NCI-H1048 (cell line): ENCODE measurements at places on chromosomes 3 and 15.

DNA sequence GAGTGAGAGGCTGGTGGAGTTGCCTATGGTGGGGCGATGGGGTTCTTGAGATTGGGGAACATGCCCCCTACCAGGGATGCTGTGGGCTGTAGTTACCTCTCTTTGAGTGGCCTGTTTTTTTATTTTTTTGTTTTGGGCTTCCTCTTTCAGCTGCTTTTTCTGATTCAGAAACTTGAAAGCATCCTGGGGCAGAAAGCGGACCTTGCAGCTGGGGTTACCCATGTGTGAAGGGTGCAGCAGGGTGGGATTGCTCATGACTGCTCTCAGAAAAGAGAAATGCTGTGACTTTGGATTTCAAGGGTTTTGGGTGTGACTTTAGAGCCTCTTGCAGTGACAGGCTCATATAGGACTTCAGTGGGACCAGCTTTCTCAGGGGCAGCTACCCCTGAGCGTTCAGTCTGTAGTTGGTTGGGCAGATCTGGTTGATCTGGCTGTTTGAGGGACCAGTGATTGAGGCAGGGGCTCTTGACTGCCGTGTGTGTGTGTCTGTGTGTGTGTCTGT is 1.8 kb downstream of the LIMD1 start:
- DNase-seq: no peak

DNA sequence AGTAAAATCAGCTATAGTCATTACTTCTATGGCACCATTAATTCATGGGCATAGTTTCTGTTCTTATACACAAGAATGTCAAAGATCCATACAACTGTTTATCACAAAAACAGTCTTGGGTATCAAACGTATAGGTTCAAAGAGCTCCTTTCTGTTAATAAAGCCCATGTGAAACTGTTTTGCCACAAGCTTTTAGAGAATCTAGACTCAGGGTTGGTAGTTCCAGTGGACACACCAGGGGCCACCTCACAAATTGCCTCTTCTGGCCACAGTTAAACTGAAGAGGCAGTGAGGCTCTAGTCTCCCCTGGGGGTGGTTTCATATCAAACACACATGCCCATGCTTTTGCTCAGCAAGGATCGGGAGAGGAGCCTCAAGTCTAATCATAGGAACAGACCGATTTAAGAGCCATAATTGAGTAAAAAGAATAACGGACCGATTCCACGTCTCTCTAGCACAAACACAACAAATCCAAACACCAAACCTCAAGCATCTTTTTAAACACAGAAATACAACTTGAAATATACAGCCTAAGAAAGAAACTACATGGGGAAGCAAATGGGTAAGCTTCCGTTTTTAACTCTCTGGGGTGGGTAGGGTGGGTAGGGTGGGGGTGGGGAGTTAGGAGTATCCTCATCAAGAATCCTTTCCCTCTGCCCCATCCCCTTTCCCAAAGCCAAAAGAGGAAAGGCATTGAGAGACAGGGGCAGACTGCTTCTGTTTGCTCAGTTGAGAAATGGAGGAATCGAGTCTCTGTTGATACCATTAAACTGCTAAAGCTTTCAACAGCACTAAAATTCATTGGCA is 443.3 kb downstream of the MAGI1 start:
- DNase-seq: no peak

GRCh38 chr3:142866841-142867631 is 21.8 kb downstream of the PCOLCE2 start:
- peak; percentile 52 for DNase-seq

DNA sequence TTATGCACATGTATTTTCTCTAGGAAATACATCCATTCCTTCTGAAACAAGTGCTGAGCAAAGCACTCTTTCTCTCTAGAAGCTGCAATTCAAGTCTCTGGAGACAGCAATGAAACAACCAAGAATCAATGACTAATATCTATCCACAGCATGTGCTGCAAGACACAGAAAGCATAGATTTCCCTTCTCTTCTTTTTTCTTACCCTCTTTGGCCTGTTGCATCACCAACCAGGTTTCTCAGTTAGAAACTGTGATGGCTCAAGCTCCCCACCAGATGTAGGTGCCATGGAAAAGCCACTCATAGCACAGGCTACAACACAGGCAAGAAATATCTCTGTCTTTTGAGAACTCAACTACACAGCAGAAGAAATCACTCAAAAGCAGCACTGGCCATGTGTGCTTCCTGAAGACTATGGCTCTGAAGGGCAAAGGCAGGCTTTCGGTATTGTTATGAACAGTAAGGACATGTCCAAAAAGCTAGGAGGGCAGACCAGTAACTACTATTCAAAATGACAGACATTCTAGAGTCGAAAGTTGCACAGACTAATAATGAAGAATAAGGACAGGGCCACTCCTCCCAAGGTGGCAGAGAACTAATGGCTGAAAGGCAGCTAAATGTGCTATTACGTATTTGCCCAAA is 15.5 kb downstream of the ZDHHC3 start:
- no peak for DNase-seq

DNA sequence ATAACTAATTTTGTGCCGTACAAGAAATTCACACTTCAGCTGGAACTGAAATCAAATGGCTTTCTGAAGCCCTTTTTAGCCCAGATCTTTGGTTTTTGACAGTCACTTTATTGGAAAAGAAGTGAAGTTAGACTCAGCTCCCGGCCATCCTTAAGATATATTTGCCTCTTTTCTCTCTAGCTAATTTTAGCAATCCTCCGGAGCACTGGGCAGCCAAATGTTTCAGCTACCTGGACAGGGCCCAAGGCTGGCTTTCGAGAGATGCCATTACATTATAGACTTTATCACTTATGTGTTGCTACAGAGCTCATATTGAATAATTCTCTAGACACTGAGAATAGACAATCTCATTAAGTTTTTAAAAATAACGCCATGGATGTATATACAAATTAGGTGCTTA is 28.5 kb upstream of the RPL39L start:
- DNase-seq: no peak

DNA sequence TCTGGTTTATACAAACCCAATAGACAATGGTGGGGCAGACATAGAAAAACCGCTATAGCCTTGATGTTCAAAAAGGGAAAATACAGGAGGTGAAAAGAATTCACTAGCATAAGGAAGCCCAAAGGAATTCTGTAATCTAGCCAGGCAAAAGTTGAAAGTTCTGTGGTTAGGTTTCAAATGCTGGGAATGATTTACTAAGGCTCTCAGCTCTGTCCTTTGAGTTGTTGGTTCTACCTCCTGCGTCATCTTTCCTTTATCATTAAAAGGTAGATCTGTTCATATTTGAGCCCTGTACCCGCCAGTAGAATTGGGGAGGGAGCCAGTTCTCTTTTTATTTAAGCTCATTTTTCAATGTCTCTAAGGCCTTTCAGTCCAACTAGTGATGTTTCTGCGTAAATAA is 866.5 kb downstream of the IGSF11 start:
- DNase-seq: no peak

GRCh38 chr15:33091983-33092693 is 102.4 kb downstream of the FMN1 start:
- DNase-seq: no peak

- DNase-seq: peak; percentile 2
Observed at GRCh38 chr15:76206325-76206976, 104.8 kb downstream of the ETFA start.

- DNase-seq: no peak
Observed at GRCh38 chr3:65605876-65606432, 432.8 kb downstream of the MAGI1 start.

- DNase-seq: no peak
Observed at GRCh38 chr3:51539291-51539941, 897 bp downstream of the RAD54L2 start.

GRCh38 chr3:180175572-180175971 is 138.8 kb upstream of the PEX5L start:
- DNase-seq: no peak

- DNase-seq: no peak
Observed at GRCh38 chr15:75149867-75150709, 51.6 kb upstream of the C15orf39 start.

GRCh38 chr15:39075756-39076341 is 505.0 kb upstream of the THBS1 start:
- DNase-seq: no peak

- no peak for DNase-seq
Observed at GRCh38 chr15:77064063-77064462, 6.8 kb downstream of the TSPAN3 start.

DNA sequence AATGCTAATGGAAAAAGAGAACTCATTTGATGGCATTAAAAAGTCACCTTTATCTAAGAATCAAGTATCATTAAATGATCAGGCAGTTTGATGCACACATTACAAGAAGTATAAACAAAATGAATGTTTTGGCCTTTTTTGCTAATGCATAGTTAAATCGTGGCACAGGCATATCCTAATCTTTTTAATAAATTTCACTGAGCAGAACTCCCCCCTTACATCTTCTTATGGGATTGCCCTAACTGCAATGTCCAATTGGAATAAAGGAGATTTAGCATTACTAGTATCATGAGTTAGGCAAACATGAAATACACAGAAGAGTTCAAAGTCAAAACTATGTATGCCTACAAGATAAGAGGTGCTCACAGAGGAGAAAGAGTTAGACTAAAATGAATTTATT is 32.7 kb downstream of the USF3 start:
- DNase-seq: no peak

DNA sequence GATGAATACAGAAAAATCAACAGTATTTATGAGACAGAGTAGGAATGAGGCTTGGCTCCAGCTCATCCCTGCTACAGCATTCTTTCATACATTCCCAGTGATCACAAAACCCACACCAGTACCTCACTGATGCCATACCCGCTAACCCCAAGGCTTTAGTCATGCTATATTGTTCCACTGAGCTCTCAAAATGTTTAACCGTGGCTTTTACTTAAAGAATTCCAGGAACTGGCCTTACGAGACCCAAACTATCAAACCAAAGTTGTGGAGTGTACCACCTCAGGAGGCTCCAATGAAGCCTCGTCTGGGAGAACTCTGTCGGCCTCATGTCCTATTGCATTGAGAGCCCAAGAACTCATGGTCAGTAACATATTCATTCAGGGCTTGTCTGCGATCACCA is 278.9 kb downstream of the ULK4 start:
- DNase-seq: no peak

GRCh38 chr15:66963710-66964109 is 101.7 kb upstream of the SMAD3 start:
- no peak for DNase-seq

DNA sequence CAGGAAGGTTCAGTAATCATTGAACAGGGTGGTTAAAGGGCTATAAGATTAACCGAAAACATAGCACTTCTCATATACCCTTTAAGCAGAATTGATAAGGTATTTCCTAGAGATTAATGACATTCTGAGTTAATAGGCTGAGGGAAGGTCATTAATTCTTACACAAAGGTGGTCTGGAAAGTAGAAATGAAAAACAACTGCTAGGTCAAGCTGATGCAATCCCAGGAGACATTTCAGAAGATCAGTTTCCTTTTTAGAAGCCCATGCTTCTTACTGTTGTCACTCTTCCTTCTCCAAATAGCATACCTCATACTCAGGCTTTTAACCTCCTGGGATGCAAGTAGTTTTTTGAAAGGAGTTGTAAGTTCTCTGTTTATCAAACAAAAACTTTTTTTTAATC is 8.8 kb downstream of the FILIP1L start:
- DNase-seq: no peak

DNA sequence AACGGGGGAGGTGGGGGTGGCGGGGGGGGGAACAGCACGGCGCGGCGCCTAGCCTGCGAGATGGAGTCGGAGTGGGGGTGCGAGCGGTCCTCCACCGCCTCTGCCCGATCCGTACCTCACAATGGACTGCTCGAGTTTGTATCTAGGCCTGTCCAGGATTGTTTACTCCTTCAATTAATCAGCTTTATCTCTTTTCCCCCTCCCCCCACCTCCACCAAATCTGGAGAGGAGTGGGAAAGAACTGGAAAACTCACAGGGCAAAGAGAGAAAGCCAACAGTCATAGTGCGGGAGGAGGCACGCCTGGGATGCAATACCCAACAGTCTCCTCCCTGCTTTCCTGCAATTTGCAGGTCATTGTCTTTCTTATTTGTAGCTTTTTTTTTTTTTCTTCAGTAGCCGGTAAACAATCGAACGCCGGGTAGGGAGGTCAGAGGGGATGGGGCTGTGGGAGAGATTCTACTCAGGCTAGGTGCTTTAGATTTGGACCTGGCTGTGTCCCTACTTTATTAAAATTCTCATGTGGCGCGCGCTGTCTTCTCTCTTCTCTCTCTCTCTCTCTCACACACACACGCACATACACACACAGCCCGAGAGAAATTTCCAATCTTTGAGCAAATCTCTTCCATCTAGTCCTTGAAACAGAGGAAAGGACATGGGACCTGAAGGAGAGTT is 6.9 kb upstream of the MEIS2 start:
- DNase-seq: no peak

DNA sequence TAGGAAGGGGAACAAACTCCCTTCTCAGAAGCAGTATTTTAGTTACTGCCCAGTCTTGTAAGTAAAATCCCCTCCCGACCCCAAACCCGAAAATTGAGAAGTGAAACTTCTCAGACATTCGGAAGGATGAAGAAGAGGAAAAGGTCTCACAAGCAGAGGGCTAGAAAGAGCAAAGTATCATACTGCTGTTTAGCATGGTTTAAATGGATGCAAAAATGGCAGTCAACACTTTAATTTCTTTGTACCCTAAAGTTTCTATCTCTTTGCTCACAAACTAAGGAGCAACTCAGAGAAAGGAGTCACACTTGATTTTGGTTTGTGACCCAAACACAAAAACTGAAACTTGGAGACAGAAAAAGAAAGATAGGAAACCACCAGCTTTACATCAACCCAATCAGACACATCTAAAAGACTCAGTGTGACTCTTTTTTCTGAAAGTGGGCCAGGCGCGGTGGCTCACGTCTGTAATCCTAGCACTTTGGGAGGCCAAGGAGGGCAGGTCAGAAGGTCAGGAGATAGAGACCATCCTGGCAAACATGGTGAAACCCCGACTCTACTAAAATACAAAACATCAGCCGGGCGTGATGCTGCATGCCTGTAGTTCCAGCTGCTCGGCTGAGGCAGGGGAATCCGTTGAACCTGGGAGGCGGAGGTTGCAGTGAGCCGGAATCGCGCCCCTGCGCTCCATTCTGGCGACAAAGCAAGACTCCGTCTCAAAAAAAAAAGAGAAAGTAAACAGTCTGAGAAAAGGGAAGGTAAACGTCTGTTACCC is 63.2 kb upstream of the ATP11B start:
- DNase-seq: no peak

GRCh38 chr3:158403013-158403412 is 168.0 kb upstream of the MLF1 start:
- DNase-seq: no peak

DNA sequence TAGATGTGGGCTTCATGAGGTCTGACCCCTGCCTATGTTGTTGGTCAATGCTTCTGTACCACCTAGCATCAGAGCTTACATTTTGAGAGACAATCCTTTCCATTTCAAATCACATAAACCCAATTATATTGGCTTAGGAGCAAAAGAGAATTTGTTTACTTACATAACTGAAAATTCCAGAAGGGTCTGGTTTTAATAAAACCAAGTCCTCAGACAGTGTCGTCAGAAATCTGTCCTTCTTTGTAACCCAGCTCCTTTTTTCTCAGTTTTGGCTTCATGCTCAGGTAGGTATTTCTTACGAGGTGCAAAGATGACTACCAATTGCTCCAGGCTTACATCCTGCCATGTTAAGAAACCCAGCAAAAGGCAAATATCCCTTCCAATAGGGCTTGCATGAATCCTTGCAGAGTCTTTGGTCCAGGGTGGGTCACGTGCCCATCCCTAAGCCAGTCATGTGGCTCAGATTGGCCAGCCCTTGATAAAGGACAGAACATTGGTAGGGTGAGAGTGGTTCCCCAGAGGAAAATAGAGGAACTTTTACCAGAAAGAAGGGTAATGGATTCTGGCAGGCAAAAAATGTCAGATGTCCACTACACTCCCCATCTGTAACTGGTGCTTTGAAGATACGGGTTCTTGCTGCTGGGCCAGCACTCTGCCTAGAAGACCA is 50.2 kb upstream of the VILL start:
- DNase-seq: no peak

GRCh38 chr3:52845157-52845556 is 10.3 kb upstream of the MUSTN1 start:
- no peak for DNase-seq
